ENCODE measurements at places on chromosomes 4 and X. TPM values are rescaled to one million over a fixed set of nuclear protein-coding genes. Genes with fewer than 3 reads are reported as not detected.

ANXA3 gene
- total RNA-seq, result 54.9 TPM

MAGEC3 gene
- total RNA-seq, result not detected

FHDC1 gene
- 0.34 TPM for total RNA-seq

PLP1 gene
- not detected for total RNA-seq

DDX53 gene
- total RNA-seq, result not detected

RAB40AL gene
- 0.22 TPM for total RNA-seq

TEX11 gene
- not detected for total RNA-seq

RPA4 gene
- 0.20 TPM for total RNA-seq

ADGRL3 gene
- total RNA-seq, result 0.05 TPM

CEP44 gene
- 6.3 TPM for total RNA-seq

GCNA gene
- total RNA-seq, result 0.88 TPM

PYURF gene
- total RNA-seq, result 46.6 TPM

CD38 gene
- 7.6 TPM for total RNA-seq

MAGEA1 gene
- not detected for total RNA-seq

PNCK gene
- 0.16 TPM for total RNA-seq

ZNF157 gene
- not detected for total RNA-seq

MBTPS2 gene
- total RNA-seq, result 25.1 TPM

PLXNB3 gene
- 5.0 TPM for total RNA-seq

PLAC8 gene
- 0.66 TPM for total RNA-seq

CT45A2 gene
- total RNA-seq, result not detected

NDST3 gene
- not detected for total RNA-seq

HPGDS gene
- not detected for total RNA-seq

NMU gene
- 0.74 TPM for total RNA-seq

DCAF12L1 gene
- not detected for total RNA-seq

MAGEA11 gene
- total RNA-seq, result not detected

PPARGC1A gene
- 0.06 TPM for total RNA-seq

IL1RAPL1 gene
- total RNA-seq, result not detected

ARSJ gene
- total RNA-seq, result 4.6 TPM

RAI2 gene
- 0.22 TPM for total RNA-seq

TBC1D1 gene
- total RNA-seq, result 25.5 TPM

PCYT1B gene
- total RNA-seq, result not detected

CABS1 gene
- not detected for total RNA-seq

OTC gene
- not detected for total RNA-seq

TBCK gene
- 2.4 TPM for total RNA-seq

PCDH11X gene
- total RNA-seq, result not detected

ZNF630 gene
- total RNA-seq, result 0.55 TPM

DCK gene
- 7.6 TPM for total RNA-seq

DMRTC1B gene
- total RNA-seq, result not detected

PRDM5 gene
- total RNA-seq, result 4.9 TPM

NRK gene
- total RNA-seq, result not detected

CCKAR gene
- total RNA-seq, result not detected

UNC5C gene
- total RNA-seq, result not detected

VEGFC gene
- total RNA-seq, result 16.8 TPM
